Panc1 (cell line): ENCODE measurements at places on chromosomes 11 and 22. TPM values are rescaled to one million over a fixed set of nuclear protein-coding genes. Genes with fewer than 3 reads are reported as not detected.

- DNase-seq: no peak
Observed at GRCh38 chr22:41512421-41513194, 31.7 kb downstream of the POLR3H start.

GRCh38 chr11:35298369-35298768 lies 121.0 kb downstream of the SLC1A2 start:
- no peak for DNase-seq

Gene ATP6V1E1
- 136 TPM for total RNA-seq

Gene PELI3
- 9.1 TPM for total RNA-seq

Gene LDHAL6A
- total RNA-seq: not detected
